ENCODE measurements at places on chromosomes 6 and 20. TPM values are rescaled to one million over a fixed set of nuclear protein-coding genes. Genes with fewer than 3 reads are reported as not detected.

Gene CDH22
- total RNA-seq: 0.16 TPM

DNA sequence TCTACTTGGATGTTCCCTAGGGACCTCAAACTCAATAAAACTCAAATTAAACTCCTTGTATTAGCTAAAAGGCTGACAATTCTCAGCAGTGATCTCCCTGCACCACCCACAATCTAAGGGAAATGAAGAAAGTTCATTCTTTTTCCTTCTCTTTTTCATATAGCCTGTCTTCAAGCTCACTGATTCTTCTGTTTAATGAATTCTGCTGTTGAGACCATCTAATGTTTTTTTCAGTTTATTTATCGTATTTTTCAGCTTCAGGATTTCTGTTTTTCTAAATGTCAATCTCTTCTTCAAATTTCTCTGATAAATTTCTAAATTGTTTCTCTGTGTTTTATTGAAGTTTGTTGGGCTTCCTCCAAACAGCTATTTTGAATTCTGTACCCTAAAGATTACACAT, 19.8 kb downstream of the CRISP2 start:
- DNase-seq: no peak
- H3K27me3 ChIP-seq: no peaks in the 10 kb centered on the region
- no peak overlapping the region for H3K27ac ChIP-seq
- 0 out of 2 replicates have a peak, but pooled peaks cover 3% of the 10 kb centered on the region for H3K4me1 ChIP-seq
- H3K4me3 ChIP-seq: no peak overlapping the region
- peaks cover 4% of the 10 kb centered on the region for H3K36me3 ChIP-seq

DNA sequence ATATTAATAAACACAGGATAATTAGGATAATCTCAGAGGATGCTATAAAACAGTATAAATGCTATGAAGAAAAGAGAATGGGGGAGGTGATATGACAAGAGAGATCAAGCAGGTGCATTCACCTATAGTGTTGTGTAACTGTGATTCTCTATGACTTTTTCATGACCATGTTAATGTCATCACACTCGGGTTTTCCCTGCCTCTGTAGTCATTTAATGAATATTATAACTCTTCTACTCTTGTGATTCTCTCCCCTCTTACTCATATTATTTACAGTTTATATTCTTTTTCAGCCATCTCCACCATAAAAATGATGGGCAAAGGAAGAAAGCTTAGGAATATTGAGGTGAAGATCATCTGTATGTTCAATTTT, 106.9 kb upstream of the SGK1 start:
- no peak for DNase-seq
- H3K4me3 ChIP-seq: no peak overlapping the region
- H3K27me3 ChIP-seq: no peaks in the 10 kb centered on the region
- peaks cover 12% of the 10 kb centered on the region for H3K36me3 ChIP-seq
- peaks cover 3% of the 10 kb centered on the region for H3K4me1 ChIP-seq
- H3K27ac ChIP-seq: no peak overlapping the region

GRCh38 chr6:79307321-79308036, 73.0 kb upstream of the HMGN3 start:
- no peaks in the 10 kb centered on the region for H3K27me3 ChIP-seq
- no peak for DNase-seq

DNA sequence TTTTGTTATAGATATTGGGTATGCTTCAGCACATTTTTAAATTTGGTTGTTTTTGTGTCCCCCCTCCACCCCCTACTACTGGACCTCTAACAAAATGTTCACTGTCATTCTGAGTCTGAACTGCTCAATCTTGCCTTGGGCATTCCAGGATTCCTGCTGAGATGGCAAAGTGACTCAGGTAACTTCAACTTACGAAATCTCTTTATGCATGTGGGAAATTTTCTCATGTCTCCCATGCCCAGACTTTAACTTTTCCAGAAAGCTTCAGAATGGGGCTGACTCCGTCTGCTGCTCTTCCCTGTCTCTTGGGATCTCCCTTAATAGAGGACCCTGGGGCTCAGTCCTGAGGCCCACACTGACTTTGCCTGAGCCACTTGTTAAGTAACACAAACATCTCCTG, 14.0 kb downstream of the CYP39A1 start:
- no peaks in the 10 kb centered on the region for H3K36me3 ChIP-seq
- H3K4me3 ChIP-seq: no peak overlapping the region
- no peak for DNase-seq
- H3K27ac ChIP-seq: no peak overlapping the region
- no peaks in the 10 kb centered on the region for H3K27me3 ChIP-seq
- peaks cover 15% of the 10 kb centered on the region for H3K4me1 ChIP-seq
